ENCODE measurements at places on chromosomes 13 and 19. TPM values are rescaled to one million over a fixed set of nuclear protein-coding genes. Genes with fewer than 3 reads are reported as not detected.

DNA sequence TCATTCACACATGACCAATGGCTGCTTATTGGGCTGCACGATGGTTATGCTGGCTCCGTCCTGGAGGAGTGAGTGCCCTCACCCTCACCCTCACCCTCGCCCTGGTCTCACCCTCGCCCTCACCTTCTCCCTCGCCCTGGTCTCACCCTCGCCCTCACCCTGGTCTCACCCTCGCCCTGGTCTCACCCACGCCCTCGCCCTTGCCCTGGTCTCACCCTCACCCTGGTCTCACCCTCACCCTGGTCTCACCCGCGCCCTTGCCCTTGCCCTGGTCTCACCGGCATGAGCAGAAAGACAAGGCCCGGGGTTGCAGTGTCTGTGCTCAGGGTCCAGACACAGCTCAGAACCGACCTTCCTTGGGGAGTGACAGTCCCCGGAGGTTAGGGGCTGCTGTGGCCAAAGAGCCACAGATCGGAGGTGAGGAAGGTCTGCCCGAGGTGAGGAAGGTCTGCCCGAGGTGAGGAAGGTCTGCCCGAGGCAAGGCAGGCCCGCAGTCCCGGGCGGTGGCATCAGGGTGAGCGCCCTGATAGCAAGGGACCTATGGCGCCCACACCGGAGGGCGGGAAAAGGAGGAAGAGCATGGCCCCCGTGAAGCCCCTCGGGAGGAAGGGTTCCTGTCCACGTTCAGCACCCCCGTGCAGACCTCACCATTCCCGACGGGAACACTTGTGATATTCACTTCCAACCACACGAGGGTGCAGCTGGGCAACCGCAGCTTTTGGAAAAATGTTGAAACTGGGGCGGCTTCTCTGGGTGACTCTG, 65.6 kb downstream of the MCF2L start:
- peak; percentile 29 for DNase-seq

ZNF627 gene
- 13.0 TPM for total RNA-seq

ATP4B gene
- not detected for total RNA-seq

ADAT3 gene
- total RNA-seq, result 0.93 TPM

GRCh38 chr13:51926528-51926885, 64.7 kb downstream of the CCDC70 start:
- DNase-seq, result no peak

GRCh38 chr19:53868091-53868891, 608 bp downstream of the MYADM start:
- peak; percentile 62 for DNase-seq

GRCh38 chr19:35375505-35376307, 4.8 kb downstream of the GPR42 start:
- DNase-seq, result peak; percentile 16

VSTM1 gene
- not detected for total RNA-seq

DNA sequence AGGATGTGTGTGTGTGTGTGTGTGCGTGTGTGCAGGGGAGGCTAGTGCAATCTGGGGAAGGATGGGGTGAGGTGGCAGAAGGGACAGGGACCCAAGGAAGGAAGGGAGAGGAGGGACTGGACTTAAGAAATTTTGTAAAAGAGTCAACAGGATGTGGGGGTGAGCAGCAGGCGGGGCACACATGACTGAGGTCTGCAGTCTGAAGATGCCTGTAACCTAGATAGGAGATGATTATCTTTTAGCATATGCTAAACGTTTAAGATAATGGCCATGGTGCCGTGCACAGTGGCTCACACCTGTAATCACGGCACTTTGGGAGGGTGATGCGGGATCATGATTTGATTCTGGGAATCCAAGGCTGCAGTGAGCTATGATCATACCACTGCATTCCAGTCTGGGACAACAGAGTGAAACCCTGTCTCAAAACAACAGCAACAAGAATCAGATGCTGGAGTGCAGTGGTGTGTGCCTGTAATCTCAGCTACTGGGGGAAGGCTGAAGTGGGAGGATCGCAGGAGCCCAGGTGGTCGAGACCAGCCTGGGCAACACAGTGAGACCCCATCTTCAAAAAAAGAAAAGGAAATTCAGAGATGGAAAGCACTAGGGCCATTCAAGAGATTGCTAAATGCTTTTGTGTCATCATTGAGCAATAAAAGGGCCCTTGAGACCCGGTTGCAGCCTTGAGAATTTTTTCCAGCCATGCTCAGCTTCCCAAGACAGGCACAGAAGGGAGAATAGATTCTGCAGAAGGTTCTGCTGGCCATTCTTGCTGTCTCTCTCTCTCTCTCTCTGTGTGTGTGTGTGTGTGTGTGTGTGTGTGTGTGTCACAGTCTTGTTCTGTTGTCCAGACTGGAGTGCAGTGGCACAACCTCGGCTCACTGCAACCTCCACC, 3.8 kb upstream of the ZNF414 start:
- DNase-seq, result no peak

FAAP24 gene
- total RNA-seq, result 12.5 TPM

DNA sequence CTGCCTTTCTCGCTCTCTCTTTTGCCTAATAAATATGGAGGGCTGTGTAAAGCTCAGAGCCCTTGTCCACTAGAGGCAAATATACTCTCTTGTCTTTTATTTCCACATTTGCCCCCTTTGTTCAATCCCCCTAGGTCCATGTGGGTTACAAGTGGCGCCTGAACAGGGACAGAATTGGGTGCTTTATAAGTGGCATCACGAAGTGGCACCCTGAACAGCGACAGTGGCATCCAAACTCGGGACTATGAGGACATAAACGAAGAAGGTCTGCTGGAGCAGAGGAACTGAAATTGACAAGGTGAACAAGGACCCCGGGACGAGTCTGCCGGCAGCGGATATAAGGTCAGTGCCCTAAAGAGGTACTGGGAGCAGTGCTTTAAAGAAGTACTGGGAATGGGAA, 4.3 kb upstream of the ZNF610 start:
- DNase-seq, result no peak

Data from H4 (cell line).